Peyer's patch (tissue), 4 donors: ENCODE measurements at places on chromosomes 1 and 21.

DNA sequence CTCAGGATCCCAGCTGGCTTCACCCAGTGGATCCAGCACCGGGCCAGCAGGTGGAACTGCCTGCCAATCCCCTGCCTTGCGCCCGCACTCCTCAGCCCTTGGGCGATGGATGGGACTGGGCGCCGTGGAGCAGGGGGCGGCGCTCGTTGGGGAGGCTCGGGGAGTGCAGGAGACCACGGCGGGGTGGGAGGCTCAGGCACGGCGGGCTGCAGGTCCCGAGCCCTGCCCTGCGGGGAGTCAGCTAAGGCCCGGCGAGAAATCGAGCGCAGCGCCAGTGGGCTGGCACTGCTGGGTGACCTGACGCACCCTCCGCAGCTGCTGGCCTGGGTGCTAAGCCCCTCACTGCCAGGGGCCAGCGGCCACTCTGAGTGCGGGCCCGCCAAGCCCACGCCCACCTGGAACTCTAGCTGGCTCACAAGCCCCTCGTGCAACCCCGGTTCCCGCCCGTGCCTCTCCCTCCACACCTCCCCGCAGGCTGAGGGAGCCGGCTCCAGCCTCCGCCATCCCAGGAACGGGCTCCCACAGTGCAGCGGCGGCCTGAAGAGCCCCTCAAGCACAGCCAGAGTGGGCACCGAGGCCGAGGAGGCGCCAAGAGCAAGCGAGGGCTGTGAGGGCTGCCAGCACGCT lies 31.1 kb downstream of the NRDC start:
- no peak for DNase-seq

DNA sequence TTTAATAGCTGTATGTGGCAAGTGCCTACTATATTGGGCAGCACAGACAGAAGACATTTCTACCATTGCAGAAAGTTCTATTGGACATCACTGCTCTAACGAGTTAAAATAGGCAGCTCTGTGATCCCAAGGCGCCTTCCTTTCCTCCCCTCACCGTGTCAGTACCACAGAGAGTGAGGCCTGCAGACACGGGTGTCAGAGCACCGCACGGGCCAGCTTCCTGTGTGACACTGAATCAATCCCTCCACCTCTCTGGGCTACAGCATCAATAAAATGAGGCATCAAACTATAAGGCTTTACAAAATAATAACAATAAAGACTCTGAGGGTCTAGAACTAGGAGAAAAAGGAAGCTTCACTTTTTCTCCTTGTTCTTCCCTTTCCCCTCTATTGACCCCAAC lies 246.7 kb downstream of the FOXD2 start:
- DNase-seq, result no peak

GRCh38 chr1:15201849-15202551 lies 45.0 kb upstream of the FHAD1 start:
- DNase-seq, result peak; percentile 78

DNA sequence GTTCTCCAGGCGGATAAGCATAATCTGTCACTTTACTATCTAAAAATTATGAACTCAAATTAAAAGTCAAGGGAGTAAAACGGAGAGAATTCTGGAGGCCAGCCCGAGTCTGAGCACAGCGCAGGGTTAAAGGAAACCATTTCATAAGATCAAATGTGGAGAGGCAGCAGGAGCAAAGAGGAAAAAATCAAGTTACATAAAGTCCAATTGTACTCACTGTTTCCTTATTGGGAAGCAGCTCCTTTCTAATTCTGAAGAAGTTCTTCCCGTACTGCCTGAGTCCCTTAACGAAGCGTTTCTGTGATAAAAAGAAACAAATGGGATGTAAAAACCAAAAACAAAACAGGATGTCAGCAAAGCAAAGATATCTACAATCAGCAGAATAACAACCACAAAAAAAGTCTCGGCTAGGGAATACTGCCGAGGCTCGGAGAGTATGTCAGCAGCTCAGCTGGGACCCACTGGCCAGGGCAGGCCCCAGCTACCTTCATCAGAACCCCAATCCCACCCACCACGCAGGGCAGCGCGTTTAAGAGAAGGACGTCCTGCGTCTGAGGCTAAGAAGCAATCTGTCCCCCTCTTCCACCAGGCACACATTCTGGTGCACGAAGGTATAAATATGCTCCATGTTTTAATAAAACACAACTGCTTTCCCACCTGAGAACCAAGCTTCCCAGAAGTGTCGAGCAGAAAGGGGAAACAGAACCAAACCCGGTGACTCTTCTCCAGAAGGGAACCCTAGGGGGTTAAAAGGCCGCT lies 104.8 kb downstream of the SLC45A1 start:
- peak; percentile 27 for DNase-seq

DNA sequence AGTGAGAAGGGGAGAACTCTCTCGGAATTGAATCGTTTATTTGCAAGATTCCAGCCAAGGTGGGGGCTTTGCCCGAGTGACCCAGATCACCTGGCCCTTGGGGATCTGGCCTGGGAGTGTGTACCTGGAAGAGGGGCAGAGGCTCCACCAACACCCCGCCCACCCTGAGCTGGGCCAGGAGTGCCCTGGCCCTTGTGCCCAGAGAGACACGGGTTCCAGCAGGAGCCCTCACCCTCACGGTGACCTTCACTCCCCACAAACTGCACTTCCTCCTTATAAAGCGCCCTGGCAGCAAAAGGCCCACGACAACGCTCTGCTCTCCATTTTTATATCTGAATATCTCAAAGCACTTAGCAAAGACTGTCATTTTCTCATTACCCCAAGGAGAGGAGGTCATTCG lies 16.6 kb downstream of the CASZ1 start:
- DNase-seq, result peak; percentile 75

- no peak for DNase-seq
These were observed 41.2 kb upstream of the B3GALNT2 start for GRCh38 chr1:235545292-235545930.

DNA sequence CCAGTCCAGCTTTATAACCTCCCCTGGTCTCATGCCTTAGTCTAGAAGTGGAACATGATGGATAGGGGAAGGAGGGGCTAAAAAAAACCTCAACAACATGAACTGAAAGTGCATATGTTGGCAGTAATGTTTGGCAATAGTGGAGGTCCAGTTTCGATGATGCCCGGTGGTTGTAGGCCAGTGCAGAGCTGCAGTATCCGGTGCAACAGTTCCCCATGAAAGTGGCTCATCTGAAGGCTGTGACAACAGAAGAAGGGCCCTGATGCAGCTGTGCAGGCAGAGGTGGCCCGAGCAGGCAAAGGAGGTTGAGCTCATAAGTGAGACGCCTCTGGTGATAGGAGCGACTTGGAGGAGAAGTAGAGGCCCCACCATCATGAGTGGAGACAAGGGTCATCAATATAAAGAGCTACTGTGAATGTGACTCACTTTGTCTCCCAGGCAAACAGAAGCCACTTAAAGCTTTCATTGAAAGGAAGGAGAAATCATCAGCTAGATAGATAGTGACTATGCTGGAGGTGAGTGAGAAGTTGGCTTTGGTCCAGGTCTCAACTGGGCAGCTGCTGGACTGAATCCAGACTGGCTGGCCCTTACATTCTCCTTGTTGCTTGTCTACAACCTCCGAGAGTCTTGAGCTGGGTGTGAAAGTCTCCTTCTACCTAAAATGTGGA lies 10.2 kb upstream of the CREG1 start:
- DNase-seq, result no peak

- no peak for DNase-seq
These were observed 5.0 kb downstream of the CERS2 start for GRCh38 chr1:150969626-150970025.

DNA sequence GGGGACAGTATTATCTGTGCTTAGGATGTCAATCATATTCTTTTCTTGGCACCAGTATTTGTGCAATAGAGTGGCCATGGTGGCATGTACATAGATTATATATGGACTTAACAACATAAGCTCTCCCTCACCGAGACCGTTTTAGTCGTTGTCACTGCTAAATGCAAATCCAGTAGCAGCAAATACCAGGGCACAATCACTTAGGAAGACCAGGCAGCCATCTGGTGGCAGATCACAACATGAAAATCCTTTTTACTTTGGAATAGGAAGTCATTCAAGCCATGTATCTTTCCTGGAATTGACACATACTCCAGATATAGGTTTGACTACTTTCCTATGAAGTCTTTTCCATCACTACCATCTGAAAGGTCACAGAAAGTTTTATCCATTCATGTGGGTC lies 53.2 kb upstream of the C1orf87 start:
- DNase-seq, result no peak

GRCh38 chr1:29289493-29289892 lies 53.2 kb downstream of the PTPRU start:
- no peak for DNase-seq

DNA sequence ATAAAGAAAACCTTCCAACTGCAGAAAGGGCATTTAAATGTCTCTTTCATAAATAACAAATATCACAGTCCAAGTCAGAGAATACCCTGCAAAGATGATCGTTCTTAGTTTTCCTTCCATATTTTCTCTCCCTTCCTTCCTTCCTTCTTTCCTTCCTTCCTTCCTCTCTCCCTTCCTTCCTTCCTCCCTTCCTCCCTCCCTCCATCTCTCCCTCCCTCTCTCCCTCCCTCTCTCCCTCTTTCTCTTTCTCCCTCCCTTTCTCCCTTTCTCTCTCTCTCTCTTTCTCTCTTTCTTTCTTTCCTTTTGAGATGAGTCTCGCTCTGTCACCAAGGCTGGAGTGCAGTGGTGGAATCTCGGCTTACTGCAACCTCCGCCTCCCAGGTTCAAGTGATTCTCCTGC lies 29.0 kb upstream of the SCAF4 start:
- DNase-seq, result no peak

GRCh38 chr1:82499022-82499421 lies 698.3 kb downstream of the ADGRL2 start:
- DNase-seq, result no peak

DNA sequence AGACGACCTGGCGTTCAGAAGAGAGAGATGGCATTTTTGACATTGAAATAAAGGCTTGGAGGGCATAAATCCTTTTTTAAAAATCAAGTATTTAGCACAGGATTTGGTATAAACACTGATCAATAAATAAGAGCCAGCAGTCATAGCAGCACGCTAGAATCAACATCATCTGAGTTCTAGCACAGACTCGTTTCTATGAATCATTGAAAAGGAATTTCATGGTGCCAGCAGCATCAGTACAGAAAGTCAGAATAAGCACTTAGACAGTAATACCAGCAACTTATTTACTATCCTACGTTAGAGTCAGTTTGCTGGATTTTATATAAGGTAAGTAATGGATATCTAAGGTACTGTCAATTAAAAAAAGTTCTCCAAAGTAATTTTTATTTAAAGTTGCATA lies 119.3 kb downstream of the HLCS start:
- DNase-seq, result no peak

DNA sequence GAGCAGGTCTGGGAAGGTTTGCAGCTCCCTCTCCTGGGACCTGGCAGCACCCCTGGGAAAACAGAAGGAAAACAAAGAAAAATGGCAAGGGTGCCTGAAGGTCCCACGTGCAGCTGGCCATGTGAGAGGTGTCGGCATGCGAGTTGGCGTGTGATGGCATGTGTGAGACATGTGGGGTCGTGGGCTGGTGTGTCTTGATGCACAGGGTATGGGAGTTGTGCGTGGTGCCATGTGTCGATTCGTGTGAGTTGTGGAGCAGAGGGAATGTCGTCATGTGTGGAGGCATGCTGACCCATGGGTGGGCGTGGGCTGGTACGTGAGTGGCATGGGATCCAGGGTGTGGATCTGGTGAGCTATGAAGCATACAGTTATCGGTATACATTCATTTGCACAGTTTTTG lies 1.3 kb downstream of the HPCA start:
- no peak for DNase-seq

GRCh38 chr1:6546326-6546725 lies 8.0 kb downstream of the NOL9 start:
- DNase-seq, result no peak

DNA sequence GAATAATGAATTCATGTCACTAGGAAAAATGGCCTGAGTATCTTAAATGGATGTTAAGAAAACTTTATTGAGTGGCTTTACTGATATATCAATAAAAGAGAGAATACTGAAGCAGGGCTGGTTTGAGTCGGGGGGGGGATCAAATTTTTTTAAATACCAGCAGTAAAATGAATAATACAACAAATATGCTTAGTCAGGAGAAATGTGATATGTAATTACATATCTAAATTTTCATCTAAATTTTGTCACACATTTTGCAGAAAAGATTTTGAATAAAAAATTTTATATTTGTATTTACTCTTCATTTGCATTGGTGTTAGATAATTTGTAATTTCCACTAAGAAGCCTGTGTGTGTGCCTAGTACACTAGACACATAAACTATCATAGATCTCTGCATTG lies 2300.2 kb downstream of the MRPL39 start:
- DNase-seq, result no peak

DNA sequence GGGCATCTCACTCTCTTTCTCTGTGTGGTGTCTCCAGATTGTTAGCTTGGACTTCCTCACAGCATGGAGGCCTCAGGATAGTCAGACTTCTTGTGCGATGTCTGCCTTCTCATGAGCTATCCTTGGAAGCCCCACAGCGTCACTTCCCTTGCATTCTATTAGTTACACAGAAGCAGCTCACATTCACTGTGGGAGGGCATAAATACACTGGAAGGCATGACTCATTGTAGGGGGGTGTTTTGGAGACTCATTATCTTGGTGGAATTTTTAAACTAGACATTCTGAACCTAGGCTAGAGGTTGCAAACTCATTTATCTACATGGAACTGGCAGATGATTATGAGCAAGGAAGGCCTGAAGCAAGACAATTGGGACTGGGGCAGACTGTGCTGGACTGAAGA lies 21.4 kb upstream of the FASLG start:
- DNase-seq, result no peak

DNA sequence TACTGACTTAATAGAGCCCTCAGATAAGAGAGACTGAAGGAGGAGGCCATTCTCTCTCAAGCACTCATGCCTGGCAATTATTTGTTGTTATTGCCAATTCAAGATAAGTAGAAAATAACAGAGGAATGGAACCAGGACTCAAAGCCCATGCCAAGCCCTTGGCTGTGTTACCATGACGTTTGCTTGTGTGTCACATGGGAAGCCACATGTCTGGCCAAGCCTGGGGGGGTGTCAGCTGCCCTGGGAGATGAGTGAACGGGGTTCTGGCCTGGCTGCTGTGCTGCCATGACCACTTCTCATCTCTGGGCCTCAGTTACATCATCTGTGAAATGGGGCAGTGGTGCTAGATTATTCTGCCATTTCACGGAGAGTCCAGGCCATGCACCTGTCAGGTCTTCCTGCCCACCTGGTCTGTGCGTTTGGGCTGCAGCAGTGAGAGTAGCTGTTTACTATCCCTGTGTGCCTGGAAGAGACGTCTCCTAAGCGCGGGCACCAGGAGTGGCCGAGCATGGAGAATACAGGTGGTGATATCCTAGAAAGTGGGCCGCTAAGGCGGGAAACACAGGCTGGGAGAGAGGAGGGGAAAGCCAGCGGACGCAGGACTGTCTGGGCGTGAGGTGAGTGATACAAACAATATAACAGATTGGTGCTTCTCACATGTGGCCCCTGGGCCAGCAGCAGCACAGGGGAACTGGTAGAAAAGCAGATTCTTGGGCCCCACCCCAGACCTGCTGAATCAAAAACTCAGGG lies 67.8 kb downstream of the MAN1C1 start:
- no peak for DNase-seq

DNA sequence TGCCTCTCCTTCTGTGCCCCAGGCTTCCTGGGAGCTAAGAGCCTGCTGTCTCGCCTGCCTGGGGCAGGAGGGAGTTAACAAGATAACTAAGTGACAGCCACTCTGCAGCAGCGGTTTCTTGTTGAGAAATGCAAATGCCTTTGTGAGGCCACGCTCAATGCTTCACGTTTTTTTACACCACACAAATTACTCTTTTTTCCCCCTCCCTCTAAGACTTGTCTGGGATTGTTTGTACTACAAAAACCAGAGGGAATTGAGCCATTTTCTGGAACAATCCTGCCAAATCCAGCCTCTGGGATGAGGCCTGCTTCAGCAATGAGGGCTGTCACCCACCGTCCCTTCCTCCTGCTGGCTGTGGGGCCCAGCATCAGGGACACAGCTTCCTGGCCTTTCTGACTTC lies 119.6 kb downstream of the ACTL8 start:
- DNase-seq, result no peak
